ENCODE measurements at places on chromosomes 3 and 15. TPM values are rescaled to one million over a fixed set of nuclear protein-coding genes. Genes with fewer than 3 reads are reported as not detected.

The OPA1 gene
- 26.0 TPM for polyA plus RNA-seq

The KNL1 gene
- polyA plus RNA-seq = 0.35 TPM

The EHHADH gene
- 5.1 TPM for polyA plus RNA-seq

The CCR8 gene
- not detected for polyA plus RNA-seq

The ACTRT3 gene
- polyA plus RNA-seq = 2.4 TPM
